GM10248 (cell line): ENCODE measurements at places on chromosomes 4 and X.

DNA sequence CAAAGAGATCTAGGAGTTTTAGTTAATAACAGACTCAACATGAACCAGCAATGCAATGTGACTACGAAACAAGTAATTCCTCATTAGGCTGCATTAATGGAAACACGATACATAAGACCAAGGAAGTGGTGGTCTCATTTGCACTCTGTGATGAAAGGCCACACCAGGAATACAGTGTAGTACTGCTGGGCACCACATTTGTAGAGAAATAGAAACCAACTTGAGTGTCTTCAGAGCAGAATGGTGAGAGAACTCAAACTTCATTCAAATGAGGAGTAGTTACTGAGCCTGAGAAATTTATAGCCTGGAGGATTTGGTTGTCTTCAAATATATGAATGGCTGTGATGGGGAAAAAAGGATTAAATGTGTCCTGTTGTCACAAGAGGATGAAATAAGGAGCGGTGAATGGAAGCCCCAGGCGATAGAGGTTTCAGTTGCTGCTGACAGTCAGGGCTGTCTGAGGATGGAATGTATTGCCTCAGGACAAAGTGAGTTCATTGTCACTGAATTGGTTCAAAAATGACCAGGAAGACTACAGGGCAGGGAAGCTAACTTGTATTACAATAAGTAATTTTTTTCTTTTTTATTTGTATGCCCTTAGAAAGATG, 50.9 kb downstream of the NFKB1 start:
- DNase-seq: no peak

- DNase-seq: no peak
Observed at GRCh38 chr4:162911349-162911748, 255.3 kb downstream of the NAF1 start.

GRCh38 chr4:144338834-144339233, 198.3 kb upstream of the GYPA start:
- no peak for DNase-seq

GRCh38 chrX:17566740-17567139, 170.6 kb upstream of the SCML1 start:
- no peak for DNase-seq

DNA sequence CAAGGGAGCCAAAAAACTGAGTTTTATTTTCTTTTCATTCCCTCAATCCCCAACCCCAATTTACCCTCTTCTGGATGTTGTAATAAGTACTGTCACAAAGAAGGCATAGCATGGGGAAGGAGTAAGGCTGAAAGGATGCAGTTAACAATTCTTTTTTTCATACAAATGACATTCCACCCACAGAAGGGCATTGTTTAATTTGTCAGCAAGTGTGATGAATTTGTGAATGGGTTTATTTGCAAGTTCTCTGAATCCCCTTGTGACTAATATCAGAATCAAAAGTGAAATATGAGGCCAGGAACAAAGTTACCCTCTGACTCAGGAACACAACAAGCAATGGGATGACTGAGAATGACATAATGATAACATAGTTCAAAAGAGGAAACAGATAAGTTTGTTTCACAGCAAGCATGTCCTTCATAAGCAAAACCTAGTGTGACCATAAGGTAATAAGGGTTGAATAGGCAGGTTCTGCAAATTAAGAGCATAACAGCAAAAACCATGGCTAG, 2.1 kb downstream of the GEMIN8 start:
- peak; percentile 44 for DNase-seq

GRCh38 chr4:21879187-21879586, 69.4 kb downstream of the KCNIP4 start:
- DNase-seq: no peak

GRCh38 chr4:145320294-145320693, 139.9 kb upstream of the OTUD4 start:
- no peak for DNase-seq

- no peak for DNase-seq
Observed at GRCh38 chrX:72566448-72566847, 6.2 kb downstream of the HDAC8 start.

DNA sequence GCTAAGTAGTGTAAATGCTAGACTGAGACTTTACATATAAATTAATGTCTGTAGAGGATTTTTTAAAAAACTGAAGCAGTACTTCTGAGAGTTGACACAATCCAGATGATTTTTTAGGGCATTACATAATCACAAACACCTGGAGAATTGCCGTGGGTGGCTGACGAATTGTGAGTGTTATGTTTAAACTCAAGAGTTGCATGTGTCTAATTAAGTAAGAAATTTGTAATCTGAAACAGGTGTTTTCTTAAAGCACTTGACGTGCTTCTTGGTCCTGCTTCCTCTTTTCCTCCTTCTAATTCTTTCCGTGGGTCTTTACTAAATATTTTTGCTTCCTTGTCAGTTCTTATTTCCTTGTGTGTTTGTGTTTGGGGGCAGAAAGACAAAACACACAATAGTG, 27.8 kb downstream of the PIR start:
- DNase-seq: peak; percentile 32

GRCh38 chr4:176902710-176903323, 110.1 kb upstream of the VEGFC start:
- DNase-seq: peak; percentile 28

- no peak for DNase-seq
Observed at GRCh38 chr4:186700746-186701145, 22.9 kb downstream of the FAT1 start.

GRCh38 chr4:76658231-76659102, 223.4 kb downstream of the SHROOM3 start:
- no peak for DNase-seq

DNA sequence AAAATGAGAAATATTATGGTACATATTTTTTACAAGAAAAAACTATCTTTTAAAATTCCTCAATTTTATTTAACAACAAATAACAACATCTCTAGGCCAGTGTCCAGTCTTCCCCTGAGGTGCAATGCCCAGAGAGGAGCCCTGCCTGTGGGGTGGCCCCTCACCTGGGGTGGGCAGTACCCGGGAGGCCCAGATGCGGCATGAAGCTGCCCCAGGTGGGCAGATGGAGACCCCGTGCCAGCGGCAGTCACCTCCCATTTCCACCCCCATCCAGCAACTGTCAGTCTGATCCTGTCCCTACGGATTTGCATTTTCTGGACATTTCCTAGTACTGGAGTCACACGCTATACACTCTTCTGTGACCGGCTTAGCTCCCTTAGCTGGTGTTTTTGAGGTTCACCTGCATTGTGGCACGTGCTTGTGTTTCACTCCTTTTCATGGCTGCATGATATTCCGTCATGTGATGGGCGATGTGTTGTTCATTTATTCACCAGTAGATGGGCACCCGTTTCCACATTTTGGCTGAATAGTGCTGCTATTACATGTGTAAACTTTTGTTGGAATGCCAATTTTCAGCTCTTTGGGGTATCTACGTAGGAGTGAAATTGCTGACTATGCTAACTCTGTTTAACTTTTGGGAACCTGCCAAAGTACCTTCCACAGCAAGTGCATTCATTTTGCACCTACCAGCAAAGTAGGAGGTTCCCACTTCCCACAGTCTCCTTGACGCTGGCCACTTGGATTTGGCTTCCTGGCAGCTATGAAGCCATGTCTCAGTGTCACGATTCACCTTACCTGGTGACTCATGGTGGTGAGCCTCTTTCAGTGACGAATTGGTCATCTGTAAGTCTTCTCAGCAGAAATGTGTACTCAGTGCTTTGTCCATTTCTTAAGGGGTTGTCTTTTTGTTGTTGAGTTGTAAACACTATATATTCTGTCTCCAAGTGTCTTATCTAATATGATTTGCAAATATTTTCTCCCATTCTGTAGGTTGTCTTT, 11.7 kb upstream of the MAEA start:
- no peak for DNase-seq

DNA sequence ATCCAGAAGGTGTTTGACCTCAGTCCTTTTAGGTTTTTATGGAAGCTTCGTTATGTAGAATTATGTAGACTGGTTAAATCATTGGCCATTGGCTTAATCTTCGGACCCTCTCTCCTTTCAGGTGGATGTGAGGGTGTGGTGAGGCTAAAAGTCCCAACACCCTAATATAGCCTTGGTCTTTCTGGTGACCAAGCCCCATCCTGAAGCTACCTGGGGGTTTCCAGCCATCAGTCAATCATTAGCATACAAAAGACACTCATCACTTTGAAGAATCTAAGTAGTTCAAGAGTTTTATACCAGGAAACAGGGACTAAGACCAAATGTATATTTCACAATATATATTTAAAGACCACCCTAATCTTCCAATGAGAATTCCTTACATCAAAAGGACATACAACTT, 5.5 kb downstream of the DDIT4L start:
- DNase-seq: no peak

GRCh38 chr4:182307746-182308145, 64.5 kb downstream of the TENM3 start:
- DNase-seq: no peak

DNA sequence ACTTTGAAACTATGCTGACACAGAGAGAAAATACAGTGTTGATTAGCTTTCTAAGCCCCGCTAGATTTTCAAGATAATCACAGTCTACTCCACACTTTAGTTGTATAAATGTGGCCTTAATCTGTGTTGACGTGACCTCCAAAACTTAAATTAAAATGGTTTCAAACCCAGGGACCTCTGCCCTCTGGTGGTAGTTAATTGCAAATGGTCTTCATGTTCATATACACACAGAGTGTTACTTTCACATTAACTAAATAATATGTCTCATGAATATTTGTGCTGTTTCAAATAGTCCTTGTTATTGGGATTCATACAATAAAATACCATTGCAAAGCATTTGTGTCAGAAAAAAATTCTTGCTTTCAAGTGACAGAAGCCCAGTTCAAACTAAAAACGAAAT, 64.3 kb downstream of the TASL start:
- DNase-seq: no peak

- no peak for DNase-seq
Observed at GRCh38 chr4:155026715-155027114, 181.7 kb upstream of the NPY2R start.

GRCh38 chrX:84156821-84157220, 31.2 kb downstream of the RPS6KA6 start:
- no peak for DNase-seq

GRCh38 chrX:147226801-147227200, 412.3 kb upstream of the CXorf51A start:
- DNase-seq: no peak

DNA sequence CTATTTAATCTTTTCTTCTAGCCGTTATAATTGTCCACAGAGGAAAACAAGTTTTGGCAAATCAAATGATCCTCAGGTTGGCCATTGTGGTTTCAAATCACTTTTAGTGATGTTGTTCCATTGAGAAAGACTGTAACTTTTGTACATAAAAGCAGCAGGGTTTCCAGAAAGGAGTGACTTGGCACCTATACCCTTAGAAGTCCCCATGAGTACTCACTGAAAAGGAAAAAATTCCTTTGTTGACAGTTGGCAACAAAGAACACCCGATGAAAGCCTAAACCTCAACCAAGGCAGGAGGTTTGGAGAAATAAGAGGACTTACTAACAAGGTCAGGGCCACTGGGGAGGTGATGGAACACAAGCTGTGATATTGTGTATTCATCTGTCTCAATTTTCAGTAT, 474.4 kb downstream of the RAPGEF2 start:
- DNase-seq: no peak

DNA sequence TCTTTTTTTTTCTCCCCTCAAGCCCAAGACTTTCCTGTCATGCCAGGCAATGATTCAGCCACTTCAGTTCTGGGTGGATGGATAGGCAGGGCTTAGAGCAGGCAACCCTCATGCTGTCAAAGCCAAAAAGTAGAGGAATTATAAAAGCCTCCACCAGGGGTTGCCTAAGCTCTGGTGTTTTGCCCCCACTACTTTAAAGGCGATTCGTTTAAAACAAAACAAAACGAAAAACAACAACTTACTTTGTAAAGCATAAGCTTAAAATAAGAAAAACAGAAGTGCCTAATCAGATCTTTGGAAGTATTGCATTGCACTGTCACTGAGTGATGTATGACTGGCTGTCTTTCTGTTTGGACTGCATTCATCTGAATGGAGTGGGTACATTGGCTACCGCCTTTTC, 5.3 kb upstream of the IDS start:
- no peak for DNase-seq

- no peak for DNase-seq
Observed at GRCh38 chr4:15958562-15958961, 4.4 kb downstream of the FGFBP2 start.
